Natural killer cell (primary cell): ENCODE measurements at places on chromosomes 7 and 10.

GRCh38 chr10:5752301-5752871 lies 60.8 kb downstream of the GDI2 start:
- no peaks in the 10 kb centered on the region for H3K27me3 ChIP-seq
- H3K36me3 ChIP-seq, result peaks cover 31% of the 10 kb centered on the region
- no peak for DNase-seq
- H3K4me3 ChIP-seq, result no peak overlapping the region
- no peaks in the 10 kb centered on the region for H3K4me1 ChIP-seq
- H3K27ac ChIP-seq, result no peak overlapping the region

- no peak overlapping the region for H3K4me3 ChIP-seq
- no peaks in the 10 kb centered on the region for H3K36me3 ChIP-seq
- no peaks in the 10 kb centered on the region for H3K4me1 ChIP-seq
- no peak overlapping the region for H3K27ac ChIP-seq
Observed at GRCh38 chr10:29345910-29346209, 57.0 kb downstream of the LYZL1 start.

DNA sequence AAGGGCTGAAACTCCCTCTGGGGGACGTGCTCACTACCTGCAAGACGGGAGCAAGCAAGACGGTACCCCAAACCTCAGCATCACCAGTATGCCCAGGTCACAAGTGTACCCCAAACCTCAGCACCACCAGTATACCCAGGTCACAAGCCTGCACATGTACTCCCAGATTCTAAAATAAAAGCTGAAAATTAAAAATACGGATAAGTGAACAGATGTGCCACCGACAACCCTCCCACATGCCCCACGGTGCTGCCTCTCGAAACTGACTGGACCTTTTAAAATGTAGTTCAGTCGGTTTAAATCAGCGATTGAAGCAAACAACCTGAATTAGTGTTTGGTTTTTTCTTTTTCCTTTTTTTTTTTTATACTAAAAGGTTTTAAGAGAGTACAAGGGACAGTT lies 566.5 kb downstream of the DNAJB6 start:
- H3K4me3 ChIP-seq, result no peak overlapping the region
- H3K27ac ChIP-seq, result no peak overlapping the region
- no peaks in the 10 kb centered on the region for H3K4me1 ChIP-seq
- H3K36me3 ChIP-seq, result no peaks in the 10 kb centered on the region
- no peak for DNase-seq

DNA sequence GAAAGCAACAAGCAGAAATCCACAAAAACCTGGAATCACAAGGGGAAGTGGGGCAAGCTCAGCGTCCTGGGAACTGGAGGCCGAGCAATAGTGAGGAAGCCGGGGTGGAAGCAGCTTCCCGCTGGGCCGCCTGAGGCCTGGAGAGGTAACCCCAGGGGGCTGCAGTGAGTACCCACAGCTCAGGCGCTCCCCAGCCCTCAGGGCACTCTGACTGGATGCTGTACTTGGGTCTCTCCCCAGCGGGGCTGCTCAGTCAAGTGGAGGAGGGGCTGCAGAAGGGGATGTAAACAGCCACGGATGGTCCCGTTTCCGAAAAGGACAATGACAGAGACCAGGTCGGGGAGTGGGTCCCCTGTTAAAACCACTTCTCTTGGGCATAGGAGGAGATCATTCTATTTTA lies 50.3 kb downstream of the SLIT1 start:
- H3K4me3 ChIP-seq, result no peak overlapping the region
- no peak overlapping the region for H3K27ac ChIP-seq

- no peak overlapping the region for H3K4me3 ChIP-seq
- no peak for DNase-seq
- H3K36me3 ChIP-seq, result no peaks in the 10 kb centered on the region
- H3K4me1 ChIP-seq, result no peaks in the 10 kb centered on the region
- H3K27me3 ChIP-seq, result peaks cover 3% of the 10 kb centered on the region
Observed at GRCh38 chr7:112723416-112723815, 66.8 kb downstream of the TMEM168 start.

DNA sequence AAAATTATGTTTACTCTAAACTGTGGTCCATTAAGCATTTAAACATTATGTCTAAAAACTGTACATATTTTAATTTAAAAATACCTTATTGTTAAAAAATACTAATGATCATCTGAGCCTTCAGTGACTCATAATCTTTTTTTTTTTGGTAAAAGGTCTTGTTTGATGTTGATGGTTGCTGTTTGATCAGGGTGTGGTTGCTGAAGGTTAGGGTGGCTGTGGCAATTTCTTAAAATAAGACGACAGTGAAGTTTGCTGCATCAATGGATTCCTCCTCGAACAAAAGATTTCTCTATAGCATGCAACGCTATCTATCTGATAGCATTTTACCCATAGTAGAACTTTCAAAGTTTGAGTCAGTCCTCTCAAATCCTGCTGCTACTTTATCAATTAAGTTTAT lies 180.0 kb upstream of the AHR start:
- no peak overlapping the region for H3K4me3 ChIP-seq
- no peaks in the 10 kb centered on the region for H3K4me1 ChIP-seq
- no peaks in the 10 kb centered on the region for H3K36me3 ChIP-seq
- peaks cover 3% of the 10 kb centered on the region for H3K27me3 ChIP-seq
- H3K27ac ChIP-seq, result no peak overlapping the region

DNA sequence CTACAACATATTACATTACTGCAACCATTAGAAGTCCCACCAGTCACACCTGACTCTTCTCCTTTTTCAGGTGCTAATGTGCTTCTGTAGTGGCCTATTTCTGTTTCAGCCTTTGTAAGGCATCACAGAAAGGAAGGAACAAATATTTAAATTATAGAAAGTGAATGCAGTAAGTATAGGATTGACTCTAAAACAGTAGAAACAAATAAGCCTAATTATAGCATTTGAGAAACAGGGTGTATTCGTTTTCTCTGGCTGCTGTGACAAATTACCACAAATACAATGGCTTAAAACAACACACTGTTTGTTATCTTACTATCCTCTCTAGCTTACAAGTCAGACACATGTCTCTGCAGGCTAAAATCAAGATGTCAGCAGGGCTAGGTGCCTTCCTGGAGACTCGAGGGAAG lies 69.4 kb downstream of the CCSER2 start:
- no peak overlapping the region for H3K27ac ChIP-seq
- H3K36me3 ChIP-seq, result peaks cover 2% of the 10 kb centered on the region
- DNase-seq, result no peak
- no peak overlapping the region for H3K4me3 ChIP-seq
- H3K27me3 ChIP-seq, result no peaks in the 10 kb centered on the region
- no peaks in the 10 kb centered on the region for H3K4me1 ChIP-seq
